ENCODE measurements at places on chromosomes 7 and 10. TPM values are rescaled to one million over a fixed set of nuclear protein-coding genes. Genes with fewer than 3 reads are reported as not detected.

SCIN gene
- total RNA-seq, result 0.33 TPM

PIK3CG gene
- total RNA-seq, result 17.3 TPM

TCAF1 gene
- 53.1 TPM for total RNA-seq

CYP2C18 gene
- total RNA-seq, result not detected

AEBP1 gene
- 8.9 TPM for total RNA-seq

FFAR4 gene
- total RNA-seq, result not detected

SPDYE6 gene
- 0.33 TPM for total RNA-seq

WNT16 gene
- total RNA-seq, result not detected

INTS1 gene
- 74.8 TPM for total RNA-seq

SPDYE9 gene
- total RNA-seq, result not detected

GSTO1 gene
- total RNA-seq, result 274 TPM

NKX2-3 gene
- total RNA-seq, result not detected

GNGT1 gene
- total RNA-seq, result not detected

PGAM2 gene
- total RNA-seq, result not detected

CADPS2 gene
- total RNA-seq, result 44.3 TPM

OPN4 gene
- total RNA-seq, result not detected

TRIM50 gene
- not detected for total RNA-seq

ADAM22 gene
- 0.86 TPM for total RNA-seq

ANKRD61 gene
- not detected for total RNA-seq

EVX1 gene
- not detected for total RNA-seq

Data from vein endothelial cell (primary cell).